ENCODE measurements at places on chromosomes 3 and 15.

- DNase-seq = no peak
Observed at GRCh38 chr3:13192471-13193213, 119.4 kb upstream of the IQSEC1 start.

GRCh38 chr15:60704129-60704528, 225.2 kb upstream of the ICE2 start:
- DNase-seq = no peak

- DNase-seq = peak; percentile 88
Observed at GRCh38 chr15:74428442-74428787, 5.3 kb downstream of the SEMA7A start.

- no peak for DNase-seq
Observed at GRCh38 chr3:64520334-64520733, 167.5 kb downstream of the ADAMTS9 start.

DNA sequence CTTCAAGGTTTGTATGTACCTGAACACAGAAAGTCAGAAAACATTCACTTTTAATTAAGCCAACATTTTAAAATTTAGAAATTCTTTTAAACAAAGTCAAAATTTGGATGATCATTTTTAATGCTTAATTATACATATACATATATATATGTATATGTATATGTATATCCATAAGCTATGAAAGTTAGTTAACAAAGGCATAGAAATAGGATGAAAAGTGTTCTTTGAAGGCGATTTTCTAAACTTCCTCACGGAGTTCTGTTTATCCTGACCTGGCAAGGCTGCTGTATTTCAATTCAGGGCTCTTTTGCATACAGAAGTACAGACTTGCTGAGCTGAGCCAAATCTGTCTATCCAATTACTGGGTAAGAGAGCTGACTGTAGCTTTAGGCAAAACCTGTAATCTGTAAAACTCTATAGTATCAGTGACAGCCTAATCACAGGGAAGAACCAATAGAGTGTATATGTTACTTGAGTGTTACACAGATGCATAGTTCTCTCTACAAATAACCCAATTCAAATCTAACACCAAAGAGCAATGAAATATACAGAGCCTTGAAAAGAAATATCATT, 32.1 kb upstream of the THRB start:
- no peak for DNase-seq
